ENCODE measurements at places on chromosomes 5 and 9.

- DNase-seq: peak; percentile 19
Measured at GRCh38 chr5:172571413-172571812, 69.7 kb upstream of the NEURL1B start.

- DNase-seq: no peak
Measured at GRCh38 chr9:80400624-80401230, 829.0 kb downstream of the TLE4 start.

- no peak for DNase-seq
Measured at GRCh38 chr5:79005151-79005550, 20.0 kb upstream of the ARSB start.

DNA sequence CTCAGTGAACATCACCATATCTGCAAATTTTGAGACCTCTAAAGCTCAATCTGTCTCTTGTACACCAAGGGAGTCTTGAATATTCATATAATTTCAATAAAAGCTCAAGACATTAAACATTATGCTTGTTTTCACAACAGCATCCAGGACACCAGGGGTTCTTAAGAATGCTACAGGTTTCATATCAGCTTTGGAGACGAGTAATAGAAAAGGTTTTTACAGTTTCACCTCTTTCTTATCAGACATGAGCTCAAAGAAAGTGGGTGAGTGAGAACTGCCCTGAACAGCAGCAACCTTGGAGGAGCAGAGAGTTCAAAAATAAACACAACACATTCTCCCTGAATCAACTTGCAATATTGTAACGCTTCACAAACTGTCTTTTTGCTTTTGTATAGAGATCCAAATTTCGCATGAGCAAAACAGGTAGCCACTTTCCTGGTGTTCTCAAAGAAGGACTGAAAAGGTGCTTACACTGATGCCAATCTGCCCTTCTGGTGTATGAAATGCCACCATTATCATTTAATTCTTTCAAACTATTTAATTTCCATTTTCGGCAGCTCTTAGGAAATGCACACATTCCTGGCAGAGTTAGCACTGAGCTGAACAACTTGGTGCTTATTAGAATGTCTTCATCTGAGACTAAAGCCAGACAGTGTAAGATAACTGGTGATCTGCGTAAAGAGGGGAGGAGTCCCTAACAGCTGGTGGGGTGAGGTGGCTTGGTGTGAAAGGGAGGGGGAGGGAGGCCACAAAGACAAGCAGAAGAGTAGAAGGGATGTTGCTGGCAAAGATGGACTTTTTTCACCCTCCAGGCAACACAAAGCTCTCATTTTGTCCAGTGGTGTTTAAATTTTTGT is 535.3 kb downstream of the PDE4D start:
- DNase-seq: no peak

- DNase-seq: no peak
Measured at GRCh38 chr5:74279244-74279643, 361.3 kb downstream of the ENC1 start.

DNA sequence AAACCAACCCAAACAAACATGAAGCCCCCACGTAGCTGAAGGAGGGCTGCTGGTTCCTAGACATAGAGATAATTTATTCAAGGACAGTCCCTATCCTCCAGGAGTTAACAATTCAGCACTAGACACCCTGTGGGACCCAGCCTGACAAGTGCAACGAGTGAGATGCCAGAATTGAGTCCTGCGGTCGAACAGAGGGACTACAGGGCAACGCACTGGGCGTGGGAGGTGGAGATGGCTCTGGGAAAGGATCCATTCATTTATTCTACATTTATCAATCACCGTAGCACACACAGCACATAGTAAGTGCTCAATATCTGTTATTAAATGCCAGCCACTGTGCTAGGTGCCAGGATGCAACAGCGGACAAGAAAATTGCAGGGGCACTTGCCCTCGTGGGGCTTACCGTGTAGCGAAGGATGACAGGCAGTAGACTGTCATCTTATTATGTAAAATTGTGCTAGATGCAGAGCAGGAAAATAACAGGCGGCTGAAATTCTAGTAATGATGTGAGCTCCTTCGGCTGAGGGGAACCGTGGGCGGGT is 855 bp upstream of the ARHGAP26 start:
- DNase-seq: no peak

GRCh38 chr9:97518909-97519307 is 17.4 kb downstream of the TMOD1 start:
- DNase-seq: peak; percentile 63

GRCh38 chr9:104635456-104635855 is 17.5 kb upstream of the OR13C9 start:
- no peak for DNase-seq

DNA sequence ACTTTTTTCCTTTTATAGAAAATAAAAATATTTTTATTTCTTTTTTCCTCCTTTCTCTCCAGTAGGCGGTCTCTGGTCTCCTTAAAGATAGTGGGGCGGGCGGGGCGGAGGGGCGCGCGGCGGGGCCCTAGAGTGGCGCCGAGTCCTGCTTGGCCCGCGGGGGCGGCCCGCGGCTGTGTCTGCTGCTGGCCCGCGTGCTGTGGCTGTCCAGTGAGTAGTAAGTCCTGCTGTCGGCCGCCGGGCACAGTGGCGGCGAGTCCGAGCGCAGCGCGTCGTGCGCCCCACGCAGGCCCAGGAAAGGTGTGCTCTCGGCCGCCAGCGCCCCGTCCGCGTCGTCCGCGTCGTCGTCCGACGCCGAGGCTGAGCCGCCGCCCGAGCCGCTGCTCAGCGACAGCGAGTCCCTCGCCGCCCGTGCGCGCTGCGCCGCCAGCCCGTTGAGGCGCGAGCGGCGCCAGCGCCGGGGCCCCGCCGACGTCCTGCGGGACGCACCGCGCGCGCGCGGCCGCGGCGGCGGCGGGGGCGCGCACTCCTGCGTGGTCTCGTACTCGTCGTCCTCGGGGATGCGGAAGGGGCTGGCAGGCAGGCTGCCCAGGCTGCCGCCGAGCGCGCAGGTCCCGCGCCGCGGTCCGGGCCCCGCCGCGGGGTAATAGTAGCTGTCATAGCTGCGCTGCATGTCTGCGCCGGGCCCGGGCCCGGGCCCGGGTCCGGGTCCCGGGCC is 52.3 kb downstream of the PSD2 start:
- DNase-seq: no peak

- no peak for DNase-seq
Measured at GRCh38 chr9:89042984-89043383, 51.7 kb downstream of the S1PR3 start.

- DNase-seq: no peak
Measured at GRCh38 chr9:106639873-106640568, 222.9 kb upstream of the ZNF462 start.

- no peak for DNase-seq
Measured at GRCh38 chr9:127214421-127215267, 49.9 kb upstream of the GARNL3 start.

- DNase-seq: no peak
Measured at GRCh38 chr9:124754289-124754688, 16.8 kb downstream of the NR6A1 start.

DNA sequence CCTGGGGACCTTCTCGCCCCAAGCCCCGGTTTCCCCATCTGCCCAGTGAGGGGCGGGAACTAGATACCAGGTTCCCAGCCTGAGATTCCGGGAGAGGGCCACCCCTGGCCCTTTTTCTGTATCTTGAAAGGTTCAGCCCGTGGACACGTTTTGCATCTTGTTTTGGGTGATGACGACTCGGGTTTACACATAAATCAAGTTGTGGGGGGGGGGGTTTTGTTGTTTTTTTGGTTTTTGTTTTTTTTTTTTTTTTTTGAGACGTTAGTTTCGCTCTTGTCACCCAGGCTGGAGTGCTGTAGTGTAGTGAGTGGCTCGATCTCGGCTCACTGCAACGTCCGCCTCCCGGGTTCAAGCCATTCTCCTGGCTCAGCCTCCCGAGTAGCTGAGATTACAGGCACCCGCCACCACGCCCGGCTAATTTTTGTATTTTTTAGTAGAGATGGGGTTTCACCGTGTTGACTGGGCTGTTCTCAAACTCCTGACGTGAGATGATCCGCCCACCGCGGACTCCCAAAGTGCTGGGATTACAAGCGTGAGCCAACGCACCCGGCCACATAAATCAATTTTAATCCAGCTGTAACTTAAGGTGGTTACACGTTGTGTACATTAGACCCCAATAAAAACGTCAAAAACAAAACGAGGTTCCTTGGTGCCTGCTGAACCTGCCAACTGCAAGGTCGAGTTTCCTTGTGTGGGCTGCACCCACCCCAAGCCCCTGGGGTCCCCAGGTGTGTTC is 1.1 kb upstream of the BRD3 start:
- no peak for DNase-seq

DNA sequence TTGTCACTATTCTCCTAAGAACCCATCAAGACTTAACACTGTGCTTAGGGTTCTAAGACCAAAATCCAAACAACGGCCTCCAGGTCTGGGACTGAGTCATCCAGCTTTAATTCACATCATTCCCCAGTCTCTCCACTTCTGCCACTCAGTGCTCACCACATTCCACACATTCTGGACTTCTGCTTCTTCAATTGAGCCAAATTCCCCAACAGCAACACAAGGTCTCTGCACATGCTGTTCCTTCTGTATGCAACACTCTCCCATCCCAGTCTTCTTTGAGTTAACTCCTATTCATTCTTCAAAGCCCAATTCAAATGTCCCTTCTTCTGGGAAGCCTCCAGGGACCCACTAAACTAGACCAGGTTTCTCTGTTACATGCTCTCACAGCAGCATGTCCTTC is 97.8 kb downstream of the GPR21 start:
- DNase-seq: no peak

DNA sequence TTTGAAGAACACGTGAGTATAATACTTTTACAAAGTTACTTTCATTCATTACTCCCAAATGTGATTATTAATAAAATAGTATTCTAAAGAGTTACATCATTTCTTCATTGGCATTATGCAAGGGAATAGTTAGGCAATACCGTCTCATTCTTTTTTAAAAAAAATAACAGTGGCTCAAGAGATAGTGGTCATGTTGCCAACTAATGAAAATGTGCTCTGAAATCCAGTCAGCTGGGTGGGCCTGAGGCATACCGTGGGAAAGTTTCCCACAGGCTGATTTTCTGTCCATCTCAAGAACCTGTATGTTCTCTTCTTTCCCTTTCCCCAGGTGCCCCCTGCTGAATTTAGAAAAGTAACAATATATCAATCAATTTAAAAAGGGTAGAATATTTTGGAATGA is 40.8 kb upstream of the ROPN1L start:
- DNase-seq: no peak

DNA sequence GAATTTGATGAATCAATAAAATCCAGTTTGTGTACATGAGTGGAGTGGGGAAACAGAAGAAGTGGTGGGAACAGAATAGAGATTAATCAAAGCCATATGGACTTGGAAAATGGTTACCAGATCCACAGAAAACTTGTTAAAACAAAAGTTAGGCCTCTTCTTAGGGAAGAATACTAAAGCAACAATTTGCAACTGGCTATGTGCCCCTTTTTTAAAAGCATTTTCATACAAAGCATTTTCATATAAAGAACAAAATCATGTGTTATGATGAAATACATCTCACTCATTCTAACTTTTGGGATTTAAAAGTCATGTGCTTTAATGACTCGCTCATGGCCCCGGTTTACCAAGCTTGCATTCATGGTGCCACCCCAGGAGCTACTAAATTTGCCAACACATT is 276.9 kb downstream of the EFNA5 start:
- no peak for DNase-seq

DNA sequence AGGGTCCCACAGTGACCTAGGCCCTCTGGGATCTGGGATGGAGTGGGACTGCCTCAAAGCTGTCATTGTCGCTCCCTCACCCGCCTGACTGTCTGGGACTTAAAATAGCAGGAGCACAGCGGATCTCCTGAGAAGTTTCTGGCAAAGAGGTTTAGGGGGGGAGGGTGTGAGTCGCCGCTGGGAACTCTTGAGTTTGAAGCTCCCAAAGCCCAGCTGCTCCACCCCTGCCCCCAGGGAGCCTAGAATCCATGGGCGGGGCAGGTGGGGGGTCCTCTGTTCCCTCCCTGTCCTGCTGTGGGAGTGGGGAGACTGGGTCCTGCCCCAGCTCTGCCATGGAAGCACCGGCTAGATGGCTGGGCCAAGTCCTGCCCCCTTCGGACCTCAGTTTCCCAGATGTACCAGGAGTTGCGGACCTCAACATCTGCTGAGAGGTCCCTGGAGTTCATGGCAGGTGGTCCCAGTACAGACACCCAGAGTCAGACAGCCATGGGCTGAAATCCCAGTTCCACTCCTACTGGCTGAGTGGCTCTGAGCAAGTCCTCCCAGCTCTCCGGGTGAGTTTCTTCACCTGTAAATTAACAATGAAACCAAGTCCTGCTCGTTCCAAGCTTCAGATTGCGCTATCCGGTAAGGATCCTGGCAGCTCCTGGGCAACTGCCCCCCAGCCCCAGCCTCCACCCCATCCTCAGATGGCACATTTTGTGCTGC is 985 bp upstream of the WDR38 start:
- DNase-seq: no peak

DNA sequence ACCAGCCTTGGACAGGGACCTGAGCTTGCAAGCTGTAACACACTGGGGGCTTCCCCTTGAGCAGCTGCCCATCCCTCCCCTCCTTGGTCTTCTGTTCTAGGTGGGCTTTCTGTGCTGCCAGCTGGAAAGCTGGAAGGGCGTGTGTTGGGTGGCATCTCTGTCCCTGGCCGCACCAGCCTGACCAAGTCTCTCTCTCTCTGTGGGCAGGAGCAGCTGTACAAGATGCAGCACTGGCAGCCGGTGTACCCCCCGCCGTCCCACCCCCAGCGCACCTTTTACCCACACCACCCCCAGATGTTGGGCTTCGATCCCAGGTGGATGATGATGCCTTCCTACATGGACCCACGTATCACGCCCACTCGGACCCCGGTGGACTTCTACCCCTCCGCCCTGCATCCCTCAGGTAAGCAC is 32.1 kb upstream of the POMT1 start:
- no peak for DNase-seq

DNA sequence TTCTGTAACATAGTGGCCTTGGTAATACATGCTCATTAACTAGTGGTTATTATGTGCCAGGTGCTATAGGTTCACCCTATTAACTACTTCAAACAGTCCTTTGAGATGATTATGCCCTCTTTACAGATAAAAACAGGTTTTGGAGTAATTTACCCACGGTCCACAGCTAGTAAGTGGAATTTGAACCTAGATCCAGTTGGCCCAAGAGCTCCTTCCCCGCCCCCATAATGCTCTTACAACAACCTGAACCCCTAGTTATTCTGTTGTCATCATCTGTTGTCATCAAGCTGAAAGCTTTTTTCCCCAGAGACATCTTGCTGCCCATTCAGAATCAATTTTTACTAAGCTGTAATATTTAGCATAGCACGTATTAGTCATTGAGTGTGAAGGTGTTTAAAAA is 23.2 kb downstream of the XPA start:
- DNase-seq: no peak

DNA sequence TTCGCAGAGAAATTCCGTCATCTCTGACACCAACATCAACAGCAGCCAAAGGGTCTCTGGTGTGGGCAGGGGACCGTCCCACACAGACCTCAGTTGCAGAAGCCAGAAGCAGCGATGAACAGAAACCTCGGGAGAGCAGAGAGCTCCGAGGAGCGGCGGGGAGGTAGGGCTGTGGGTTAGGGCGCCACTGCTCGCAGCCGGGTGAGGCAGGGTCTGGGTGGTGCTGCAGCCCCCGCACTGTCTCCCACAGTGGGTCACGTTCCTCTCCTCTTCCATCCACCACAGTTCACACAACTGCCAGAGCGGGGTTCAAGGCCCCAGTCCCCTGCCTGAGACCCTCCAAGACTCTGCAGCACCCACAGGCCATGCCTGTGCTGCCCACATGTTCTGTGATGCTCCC is 99.9 kb downstream of the OLFM1 start:
- DNase-seq: no peak

GRCh38 chr5:35853631-35854030 is 3.1 kb upstream of the IL7R start:
- no peak for DNase-seq

- DNase-seq: no peak
Measured at GRCh38 chr5:141850244-141850768, 27.9 kb downstream of the PCDH1 start.

- DNase-seq: no peak
Measured at GRCh38 chr5:126309860-126310259, 113.3 kb upstream of the GRAMD2B start.
